ENCODE measurements at places on chromosomes 2 and 18. TPM values are rescaled to one million over a fixed set of nuclear protein-coding genes. Genes with fewer than 3 reads are reported as not detected.

The GULP1 gene
- 19.9 TPM for total RNA-seq

The VWA3B gene
- total RNA-seq = 1.7 TPM

The CYP26B1 gene
- total RNA-seq = 1.1 TPM

The TMEFF2 gene
- total RNA-seq = 4.8 TPM

The POLR1A gene
- total RNA-seq = 67.6 TPM

The GALR1 gene
- not detected for total RNA-seq

The GCG gene
- not detected for total RNA-seq

The KCNS3 gene
- 20.3 TPM for total RNA-seq

The DSG3 gene
- 0.05 TPM for total RNA-seq

The SLC1A4 gene
- 32.4 TPM for total RNA-seq

The NGEF gene
- total RNA-seq = 8.1 TPM

The CRACDL gene
- total RNA-seq = 25.5 TPM

The TNFAIP6 gene
- total RNA-seq = 1.9 TPM

The GKN1 gene
- total RNA-seq = not detected

The DSG4 gene
- total RNA-seq = not detected

The MALL gene
- total RNA-seq = 31.6 TPM

The MYCN gene
- total RNA-seq = 3.7 TPM

The FBXO15 gene
- 2.2 TPM for total RNA-seq

The CIB4 gene
- not detected for total RNA-seq

The VWC2L gene
- not detected for total RNA-seq

The RALB gene
- total RNA-seq = 50.5 TPM

The ICA1L gene
- total RNA-seq = 35.9 TPM
